ENCODE measurements at places on chromosomes 4 and X.

- DNase-seq = peak; percentile 29
Measured at GRCh38 chrX:119468551-119469312, 488 bp downstream of the SLC25A5 start.

DNA sequence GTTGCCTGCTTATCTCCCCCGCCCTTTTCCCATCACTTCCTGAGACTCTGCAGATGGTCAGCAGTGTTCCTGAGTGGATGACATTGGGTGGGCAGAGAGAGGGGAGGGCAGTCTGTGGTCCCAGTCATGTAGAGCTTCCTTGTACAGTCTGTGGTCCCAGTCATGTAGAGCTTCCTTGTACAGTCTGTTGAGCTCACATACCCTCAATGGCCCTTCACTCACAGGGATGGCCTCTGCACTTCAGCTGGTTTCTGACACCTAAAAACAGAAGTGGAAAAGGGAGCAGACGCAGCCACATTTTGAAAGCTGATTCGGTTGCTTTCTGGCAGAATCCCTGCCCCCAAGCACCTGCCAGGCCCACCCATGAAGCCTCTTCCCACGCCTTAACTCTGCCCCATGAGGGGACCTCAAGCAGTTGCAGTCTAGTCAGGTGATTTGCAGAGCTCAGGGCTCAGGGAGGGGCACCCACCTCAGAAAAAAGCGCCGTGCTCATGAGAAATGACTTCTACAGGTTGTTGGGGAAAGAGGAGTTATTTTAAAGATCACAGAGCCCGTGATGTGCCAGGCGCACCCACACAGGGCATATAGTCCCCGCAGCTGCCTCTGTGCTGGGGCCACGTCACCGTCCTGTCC is 3.6 kb upstream of the TMEM271 start:
- DNase-seq = no peak

- no peak for DNase-seq
Measured at GRCh38 chr4:135114079-135114478, 912.5 kb upstream of the PABPC4L start.

GRCh38 chr4:113832803-113833202 is 71.3 kb upstream of the CAMK2D start:
- DNase-seq = no peak

- no peak for DNase-seq
Measured at GRCh38 chr4:168028568-168028967, 63.8 kb upstream of the ANXA10 start.

- no peak for DNase-seq
Measured at GRCh38 chrX:153573984-153574383, 25.0 kb downstream of the CCNQ start.

DNA sequence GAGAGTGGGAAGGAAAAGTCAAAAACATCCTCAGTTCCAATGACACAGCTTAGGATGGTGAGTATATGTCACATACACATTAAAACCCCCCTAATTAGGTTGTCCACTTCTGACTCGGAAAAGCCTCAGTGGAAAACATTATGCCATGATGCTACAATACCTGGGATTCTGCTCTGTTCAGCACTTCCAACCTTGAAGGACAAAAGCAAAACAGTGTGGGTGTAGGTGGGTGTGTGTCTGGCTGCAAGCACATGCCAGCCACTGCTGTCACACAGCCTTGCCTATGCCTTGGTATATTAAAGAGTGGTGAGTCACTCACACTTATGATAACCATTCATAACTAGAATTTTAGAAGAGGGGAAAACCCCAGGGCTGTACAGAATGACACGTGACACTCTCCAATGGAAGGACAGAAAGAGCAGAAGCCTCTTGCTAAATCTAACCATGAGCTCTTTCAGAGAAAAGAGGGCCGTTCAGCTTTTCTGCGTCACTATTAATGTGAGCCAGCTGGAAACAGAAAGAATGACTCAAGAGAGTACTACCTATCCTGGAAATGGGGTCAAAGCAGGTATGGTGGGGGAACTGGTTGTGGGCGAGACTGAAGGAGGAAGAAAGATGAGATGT is 159.6 kb downstream of the TET2 start:
- no peak for DNase-seq

GRCh38 chrX:103614999-103615398 is 7.2 kb downstream of the TCEAL3 start:
- DNase-seq = no peak

GRCh38 chr4:56804551-56804950 is 16.9 kb downstream of the SPINK2 start:
- no peak for DNase-seq

DNA sequence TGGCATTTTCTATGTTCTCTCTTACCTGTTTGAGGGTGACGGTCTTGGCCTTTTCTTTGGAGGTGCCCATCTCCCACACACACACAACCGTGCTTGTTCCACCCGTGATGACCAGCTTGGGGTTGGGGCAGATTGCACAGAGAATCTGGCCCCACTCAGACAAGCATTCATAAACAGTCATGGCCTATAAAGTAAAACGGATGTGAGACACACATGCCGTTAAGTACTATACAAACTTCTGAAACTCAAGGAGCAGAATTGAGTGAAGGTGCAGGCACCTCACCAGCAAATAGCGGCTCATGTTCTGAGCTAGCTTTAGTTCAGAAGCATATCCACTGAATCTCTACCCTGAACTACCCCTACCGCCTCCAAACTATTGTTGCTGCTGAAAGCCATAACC is 107.6 kb downstream of the CDS1 start:
- DNase-seq = no peak

DNA sequence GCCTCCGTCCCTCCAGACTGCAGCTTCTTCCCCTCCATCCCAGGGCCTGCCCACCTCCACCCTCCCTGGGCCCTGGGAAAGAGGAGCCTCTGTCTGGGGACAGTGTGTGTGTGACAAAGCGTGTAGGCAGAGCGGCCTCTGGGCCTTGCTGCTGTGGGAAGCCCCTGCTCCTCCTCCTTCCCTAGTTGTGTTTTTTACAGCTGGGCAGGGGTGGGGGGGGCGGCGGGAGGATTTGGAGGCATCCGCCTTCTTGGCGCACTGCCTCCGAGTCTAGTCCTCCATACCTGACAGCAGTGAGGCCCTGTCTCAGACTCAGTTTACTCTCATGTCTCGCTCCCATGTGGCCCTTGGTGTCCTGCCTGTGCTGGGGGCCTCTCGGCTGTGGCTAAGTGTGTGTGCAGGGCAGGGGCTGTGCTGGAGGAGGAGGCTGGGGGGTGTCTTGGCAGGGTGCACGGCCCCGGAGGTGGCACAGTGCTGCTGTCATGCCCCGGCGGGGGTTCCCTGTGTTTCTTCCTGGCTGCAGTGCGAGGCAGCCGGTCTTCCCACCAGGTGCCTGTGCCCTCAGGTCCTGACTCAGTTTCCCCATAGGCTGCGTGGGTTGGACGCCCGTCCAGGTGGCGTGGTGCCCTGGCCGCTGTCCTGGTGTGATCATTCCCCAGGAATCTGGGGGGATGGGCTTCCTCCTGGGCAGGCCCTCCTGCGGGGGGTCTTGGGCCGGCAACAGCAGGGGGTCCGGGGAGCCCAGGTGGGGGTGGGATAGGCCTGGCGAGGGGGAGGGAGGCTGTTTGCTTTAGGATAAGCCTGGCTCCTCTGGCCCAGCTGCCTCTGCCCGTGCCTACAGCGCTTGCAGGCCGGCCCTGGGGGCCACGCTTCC is 7.0 kb downstream of the FGFRL1 start:
- no peak for DNase-seq

DNA sequence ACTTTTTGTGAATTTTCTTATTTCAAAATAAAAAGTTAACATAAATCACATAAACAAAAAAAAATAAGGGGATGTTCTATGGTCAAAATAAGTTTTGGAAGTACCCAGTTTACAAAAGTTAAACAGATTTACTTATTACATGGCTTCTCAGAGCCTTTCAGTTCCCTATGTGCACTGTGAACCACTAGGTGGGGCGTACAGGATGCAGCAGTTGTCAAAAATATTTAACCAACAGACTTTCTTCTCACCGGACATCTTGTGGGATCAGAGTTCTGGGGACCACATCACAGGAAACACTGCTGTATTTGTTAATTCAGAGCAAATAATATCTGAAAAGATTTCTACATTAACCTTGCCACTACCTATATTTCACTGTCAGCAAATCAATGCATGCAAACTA is 74.1 kb downstream of the SMARCA1 start:
- no peak for DNase-seq

GRCh38 chr4:136355970-136356369 is 1176.3 kb downstream of the PCDH18 start:
- DNase-seq = no peak

GRCh38 chr4:53004497-53005148 is 142.5 kb downstream of the RASL11B start:
- no peak for DNase-seq

- no peak for DNase-seq
Measured at GRCh38 chr4:103108542-103108941, 8.9 kb upstream of the BDH2 start.

DNA sequence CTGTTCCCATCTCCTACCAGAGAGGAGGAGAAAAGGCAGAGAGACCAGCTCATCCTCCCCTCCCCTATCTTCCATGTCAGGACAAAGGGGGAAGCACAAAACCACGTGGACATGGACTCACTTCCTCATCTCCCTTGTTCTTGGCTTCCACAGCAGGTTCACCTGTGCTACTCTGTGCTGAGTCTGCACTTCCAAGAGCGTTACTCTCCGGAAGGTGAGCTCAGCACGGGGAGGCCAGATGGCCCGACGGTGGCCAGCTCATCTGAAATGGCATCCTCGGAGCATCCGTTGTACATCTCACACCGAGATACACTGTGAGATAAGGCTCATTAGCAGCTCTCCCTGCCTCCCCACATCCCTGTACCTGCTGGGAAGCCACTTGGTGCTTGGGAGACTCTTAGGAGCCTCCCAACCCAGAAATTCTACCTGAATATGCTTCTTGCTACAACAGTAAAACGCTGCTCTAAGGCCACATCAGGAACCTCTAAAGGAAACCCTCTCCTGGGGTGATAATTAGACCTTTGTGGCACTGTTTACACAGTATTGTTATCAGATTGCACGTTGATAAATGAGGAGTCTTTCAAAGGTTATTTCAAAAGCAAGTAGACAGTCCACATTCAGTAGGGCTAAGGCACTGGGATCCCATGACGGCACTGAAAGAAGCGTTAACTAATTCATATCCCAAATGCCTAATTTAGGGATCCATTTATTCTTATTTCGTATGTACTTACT is 19.4 kb downstream of the LGI2 start:
- DNase-seq = no peak

- no peak for DNase-seq
Measured at GRCh38 chrX:15723887-15724517, 14.1 kb upstream of the CA5B start.

GRCh38 chr4:156971676-156972378 is at the start of gene PDGFC:
Gene PDGFC (minus strand): TSS chr4:156971799. CDS start chr4:156970903, 896 bp downstream.
- DNase-seq = no peak

DNA sequence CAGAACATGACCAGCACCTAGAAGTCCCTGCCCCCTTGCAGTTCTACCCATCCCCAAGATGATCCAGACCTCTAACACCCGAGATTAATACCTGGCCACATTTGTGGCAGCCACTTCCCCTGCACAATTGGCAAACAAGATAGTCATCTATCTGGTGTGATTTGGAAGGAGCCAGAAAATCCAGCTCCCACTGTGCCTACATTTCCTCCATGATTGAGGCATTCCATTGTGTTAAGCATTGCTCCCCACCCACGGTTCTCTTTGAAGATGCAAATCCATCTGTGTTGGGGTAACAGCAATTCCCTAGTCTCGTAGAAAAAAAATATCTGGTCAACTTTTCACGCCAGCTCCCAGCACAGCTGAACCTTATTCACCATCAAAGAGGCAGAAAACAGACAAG is 405.0 kb downstream of the BCOR start:
- no peak for DNase-seq

GRCh38 chr4:101280866-101281600 is 66.3 kb downstream of the PPP3CA start:
- no peak for DNase-seq

All from kidney epithelial cell (primary cell).